ENCODE measurements at places on chromosomes 2 and 18.

- DNase-seq = no peak
Measured at GRCh38 chr2:4098137-4098536, 394.8 kb downstream of the DCDC2C start.

DNA sequence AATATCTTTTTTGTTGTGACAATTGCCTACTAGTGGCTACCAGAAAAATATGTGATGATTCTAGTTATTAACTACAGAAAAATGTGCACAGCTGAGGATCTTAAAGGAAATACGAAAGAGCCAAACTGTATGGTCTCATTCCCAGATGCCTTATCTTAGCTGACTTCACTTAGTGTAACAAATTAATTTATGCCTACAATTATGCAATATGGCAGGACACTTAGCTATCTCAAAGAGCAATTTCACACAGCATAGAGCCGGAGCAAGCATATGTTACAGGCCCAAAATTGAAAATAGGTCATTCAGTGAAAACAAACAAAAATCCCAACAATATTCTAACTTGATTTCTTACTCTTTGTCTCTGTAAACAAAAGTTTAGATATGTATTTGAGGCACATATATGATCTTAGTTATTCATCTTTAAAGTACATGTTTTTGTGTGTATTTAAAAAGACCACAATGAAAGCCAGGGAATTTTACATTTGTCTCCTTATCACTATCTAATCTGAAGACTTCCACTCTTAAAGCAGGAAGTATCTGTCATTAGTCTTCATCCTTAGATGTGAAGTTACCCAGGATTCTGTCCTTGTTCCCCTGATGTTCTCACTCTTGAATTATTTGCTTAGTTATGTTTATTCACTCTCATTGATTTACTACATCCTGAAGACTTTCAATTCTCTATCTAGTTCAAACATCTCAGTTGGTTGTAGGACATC lies 1579.0 kb upstream of the NXPH2 start:
- no peak for DNase-seq

GRCh38 chr2:155218945-155219344 lies 520.5 kb downstream of the KCNJ3 start:
- no peak for DNase-seq

DNA sequence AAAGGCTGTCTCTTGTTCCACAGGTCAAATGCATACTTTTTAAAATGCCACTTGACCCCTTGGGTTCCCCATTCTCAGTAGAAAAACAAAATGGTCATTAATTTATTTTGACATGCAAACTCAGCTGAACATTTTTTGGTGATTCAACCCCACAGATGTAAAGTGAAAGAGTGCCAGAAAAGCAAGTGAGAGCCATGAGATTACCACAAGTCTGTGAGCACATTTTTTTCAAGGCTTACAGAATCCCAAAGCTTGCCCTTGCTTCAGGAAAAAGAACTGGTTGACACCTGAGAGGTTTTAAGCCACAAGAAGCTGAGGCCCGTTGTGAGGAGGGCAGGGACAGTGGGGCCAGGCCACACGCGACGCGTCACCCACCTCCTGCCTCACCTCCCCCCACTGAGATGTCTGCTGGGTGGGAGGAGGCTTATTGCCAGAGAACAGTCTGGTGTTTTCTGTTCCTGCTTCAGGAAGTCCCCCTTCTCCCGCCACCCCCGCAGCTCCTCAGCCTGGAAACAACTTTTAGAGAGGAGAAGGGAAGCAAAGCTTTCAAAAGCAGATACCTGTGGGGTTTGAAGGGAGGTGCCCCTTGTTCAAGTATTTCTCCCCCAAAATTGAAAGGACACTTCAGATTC lies 70.4 kb upstream of the CYP1B1 start:
- DNase-seq = peak; percentile 41

DNA sequence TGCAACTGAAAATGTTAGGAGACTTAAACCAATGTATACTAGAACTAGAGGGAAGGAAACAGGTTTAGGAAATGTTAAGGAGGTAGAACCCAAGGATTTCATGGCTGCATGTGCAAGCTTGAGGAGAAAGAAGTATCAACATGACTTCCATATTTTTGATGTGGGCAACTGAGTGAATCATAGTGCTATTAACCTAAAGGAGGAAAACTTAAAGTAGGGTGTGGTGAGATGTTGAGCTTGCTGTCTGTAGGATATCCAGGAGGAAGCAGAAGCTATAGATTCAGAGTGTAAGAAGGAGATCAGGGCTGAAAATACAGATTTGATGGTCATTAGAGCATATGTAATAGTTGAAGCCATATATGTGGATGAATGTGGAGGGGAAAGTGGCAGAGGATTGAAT lies 31.5 kb downstream of the NDC80 start:
- no peak for DNase-seq

GRCh38 chr2:215772003-215772402 lies 241.3 kb downstream of the MREG start:
- DNase-seq = no peak

DNA sequence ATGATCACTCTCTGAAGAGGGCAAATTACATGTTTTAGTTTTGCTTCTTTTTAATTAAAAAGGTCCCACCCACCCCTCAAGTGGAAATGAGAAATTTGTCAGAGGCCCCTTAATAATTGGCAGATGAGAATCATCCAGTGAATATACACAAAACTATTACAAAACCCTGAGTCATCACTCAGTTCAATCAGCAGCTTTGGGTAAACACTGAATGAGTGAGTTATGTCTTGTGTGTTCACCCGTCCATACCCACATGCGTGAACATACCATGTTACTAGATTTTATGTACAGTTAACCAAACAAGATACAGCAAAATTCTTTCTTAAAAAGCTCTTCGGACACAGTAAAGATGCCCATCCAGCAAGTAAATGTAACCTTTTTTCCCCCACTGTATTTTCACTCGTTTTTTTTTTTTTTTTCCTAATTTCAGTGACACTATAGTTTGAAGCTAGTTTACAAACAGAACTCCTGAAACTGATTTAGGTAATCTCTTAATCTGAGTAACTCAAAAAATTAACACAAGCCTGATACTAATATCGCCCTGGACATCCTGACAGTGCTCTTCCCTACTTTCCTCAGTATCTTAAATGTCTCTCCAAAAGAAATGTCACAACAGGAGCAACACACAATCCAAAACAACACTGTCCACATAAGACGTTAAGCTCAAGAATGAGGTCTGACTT lies 1.4 kb downstream of the PSME4 start:
- DNase-seq = no peak

GRCh38 chr2:159256159-159256558 lies 30.3 kb downstream of the WDSUB1 start:
- DNase-seq = no peak

- DNase-seq = peak; percentile 69
Measured at GRCh38 chr2:173149491-173149890, 73.8 kb downstream of the MAP3K20 start.

Measured in stimulated activated CD8-positive, alpha-beta memory T cell treated with anti-CD3 and anti-CD28 coated beads, Interleukin-4, amount 100 ng/mL, for 48 hours (primary cell).